ENCODE measurements at places on chromosomes 4 and X. TPM values are rescaled to one million over a fixed set of nuclear protein-coding genes. Genes with fewer than 3 reads are reported as not detected.

GRCh38 chr4:78484574-78484973 lies 67.0 kb upstream of the ANXA3 start:
- no peak for DNase-seq

The F8A3 gene
- total RNA-seq, result 0.18 TPM

GRCh38 chr4:140769209-140769608 lies 13.0 kb upstream of the TBC1D9 start:
- no peak for DNase-seq

GRCh38 chr4:102157984-102158383 lies 187.3 kb downstream of the SLC39A8 start:
- no peak for DNase-seq

DNA sequence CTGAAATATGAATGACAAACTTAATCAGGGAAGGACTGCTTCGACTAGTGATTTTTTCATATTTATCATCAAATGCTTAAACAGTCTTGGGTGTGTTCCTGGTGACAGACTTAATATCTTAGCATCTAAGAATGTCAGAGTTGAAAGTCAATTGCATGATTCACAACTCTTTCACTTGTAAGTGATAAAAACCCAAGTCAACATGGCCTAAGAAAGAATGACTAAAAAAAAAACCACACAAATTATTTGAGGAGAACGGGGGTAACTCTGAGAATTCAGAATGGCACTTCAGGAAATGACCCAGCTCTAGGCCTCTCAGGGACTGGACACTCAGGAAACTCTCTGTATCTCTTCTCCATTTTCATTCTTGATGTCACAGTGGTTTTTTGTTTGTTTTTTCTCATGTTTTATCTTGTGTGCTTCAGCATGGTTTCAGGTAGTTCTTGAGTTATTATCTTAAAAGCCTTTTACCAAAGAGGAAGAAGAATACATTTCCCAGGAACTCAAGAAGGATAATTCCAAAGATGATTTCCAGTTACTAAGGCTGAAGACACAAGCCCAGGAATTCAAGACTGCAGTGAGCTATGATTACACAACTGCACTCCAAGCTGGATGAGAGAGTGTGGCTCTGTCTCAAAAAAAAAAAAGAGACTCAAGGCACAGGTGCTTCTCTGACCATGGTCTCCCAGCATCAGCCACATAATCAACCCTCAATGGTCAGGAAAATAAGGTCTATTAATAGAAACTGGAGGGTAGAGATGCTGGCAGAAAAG lies 1697.8 kb upstream of the IGFBP7 start:
- no peak for DNase-seq
